H9 (cell line): ENCODE measurements at places on chromosomes 7 and 10.
A peak's percentile ranks its signal among the peaks of the same experiment; 100 is the strongest.

- no peak for DNase-seq
Measured at GRCh38 chr10:103227416-103227815, 18.3 kb upstream of the RPEL1 start.

- DNase-seq = no peak
Measured at GRCh38 chr7:6130007-6130587, 98.9 kb downstream of the ANKRD61 start.

DNA sequence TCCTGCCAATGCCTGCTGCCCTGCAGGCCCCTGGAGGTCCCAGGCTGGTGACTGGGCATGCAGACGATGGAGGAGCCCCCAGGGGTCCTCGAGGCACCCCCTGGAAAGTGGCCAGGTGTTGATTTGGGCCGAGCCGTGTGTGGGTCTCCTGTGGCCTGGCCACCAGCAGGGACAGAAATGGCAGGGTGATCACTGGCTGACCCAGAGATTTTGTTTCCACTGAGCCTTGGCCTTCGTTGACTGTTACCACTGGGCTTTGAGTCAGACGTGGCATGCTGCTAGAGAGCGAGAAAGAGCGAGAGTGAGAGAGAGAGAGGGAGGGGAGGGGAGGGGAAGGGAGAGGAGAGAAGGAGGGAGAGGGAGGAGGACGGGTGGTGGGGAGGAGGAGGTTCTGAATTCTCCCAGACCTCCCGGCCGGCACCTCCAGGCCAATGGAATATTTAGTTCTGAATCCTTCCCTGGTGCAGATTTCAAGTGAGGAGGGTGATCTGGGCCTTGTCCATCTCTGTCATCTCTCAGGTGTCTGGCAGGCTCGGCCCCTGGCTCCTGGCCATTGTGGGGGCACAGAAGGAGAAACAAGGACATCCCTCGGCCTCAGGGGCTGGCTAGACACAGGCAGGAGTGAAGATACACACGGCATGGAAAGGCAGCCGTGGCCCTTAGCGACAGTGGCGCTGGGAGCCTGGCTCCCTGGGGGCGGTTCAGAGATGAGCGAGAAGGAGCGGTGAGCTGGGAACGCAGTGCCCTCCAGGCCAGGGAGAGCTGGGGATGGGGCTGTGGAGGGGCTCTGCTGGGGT lies 58.2 kb downstream of the GLRX3 start:
- DNase-seq = no peak

DNA sequence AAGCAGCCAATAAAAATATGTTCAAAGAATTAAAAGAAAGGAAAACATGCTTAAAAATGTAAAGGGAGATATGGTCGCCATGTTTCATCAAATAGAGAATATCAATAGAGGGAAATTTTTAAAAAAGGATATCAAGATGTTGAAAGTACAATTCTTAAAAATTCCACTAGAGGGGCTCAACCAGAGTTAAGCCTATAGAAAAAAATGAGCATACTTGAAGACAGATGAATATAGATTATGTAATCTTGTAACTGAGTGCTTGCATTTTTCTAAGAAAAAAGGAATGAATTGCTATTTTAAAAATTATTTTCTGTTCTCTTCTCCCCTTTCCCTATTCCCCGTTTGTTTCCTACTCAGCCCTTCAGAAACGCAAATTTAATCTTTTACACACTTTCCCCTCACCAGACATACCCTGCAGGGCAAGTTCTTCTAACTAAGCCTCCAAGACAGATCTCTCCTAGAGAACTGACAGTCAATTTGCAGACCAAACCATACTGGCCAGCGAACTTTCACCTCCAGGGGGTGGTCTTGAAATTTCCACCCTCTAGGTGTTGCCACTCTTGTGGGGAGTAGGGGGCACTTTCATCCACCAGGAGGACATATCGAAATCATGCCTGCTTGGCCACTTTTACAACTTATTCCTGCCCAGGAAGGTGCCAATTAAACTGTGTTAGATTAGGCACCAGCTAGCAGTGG lies 67.7 kb downstream of the NSUN6 start:
- DNase-seq = no peak

- DNase-seq = peak; percentile 17
Measured at GRCh38 chr7:158302274-158303070, 285.2 kb downstream of the PTPRN2 start.

GRCh38 chr10:33422471-33423153 lies 88.1 kb upstream of the NRP1 start:
- DNase-seq = no peak

DNA sequence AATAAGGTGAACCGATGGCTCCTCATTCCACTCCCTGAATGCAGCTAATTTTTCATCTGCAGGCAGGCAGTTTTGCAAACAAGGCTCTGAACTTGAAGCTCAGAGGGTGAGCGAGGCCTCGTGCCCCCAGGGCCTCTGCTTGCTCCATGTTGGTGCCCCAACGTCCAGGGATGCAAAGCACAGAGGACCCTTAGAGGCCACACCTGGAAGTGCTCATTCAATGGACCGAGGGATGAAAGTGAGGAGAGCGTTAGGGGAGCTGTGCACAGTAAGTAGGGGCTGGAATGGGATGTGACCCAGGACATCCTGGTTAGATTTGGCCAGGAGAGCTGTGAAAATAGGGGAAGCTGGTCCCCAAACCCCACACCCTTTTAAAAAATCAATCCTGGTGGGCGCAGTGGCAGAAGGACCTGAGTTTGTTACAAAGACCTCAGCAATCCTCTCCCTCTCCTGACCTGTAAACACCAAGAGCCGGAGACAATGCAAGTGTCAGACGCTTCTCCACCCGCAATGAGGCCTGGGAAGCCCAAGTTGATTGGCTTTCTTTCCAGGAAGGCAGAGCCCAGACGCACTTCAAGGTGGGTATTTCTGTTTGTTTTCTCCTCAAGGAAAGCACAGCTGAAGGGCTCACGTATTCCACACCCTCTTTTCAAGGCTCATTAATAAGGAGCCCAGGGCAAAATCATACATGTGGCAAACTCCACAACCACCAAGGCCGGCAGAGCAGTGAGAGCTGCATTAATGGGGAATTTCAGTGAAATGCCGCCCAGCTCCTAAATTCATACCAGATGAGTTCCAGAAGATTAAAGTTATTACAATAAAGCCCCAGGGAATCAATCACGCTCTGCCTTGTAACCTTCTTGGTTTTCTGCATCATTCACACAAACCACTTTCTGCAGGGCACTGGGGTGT lies 14.1 kb upstream of the CXCL12 start:
- peak; percentile 42 for DNase-seq

DNA sequence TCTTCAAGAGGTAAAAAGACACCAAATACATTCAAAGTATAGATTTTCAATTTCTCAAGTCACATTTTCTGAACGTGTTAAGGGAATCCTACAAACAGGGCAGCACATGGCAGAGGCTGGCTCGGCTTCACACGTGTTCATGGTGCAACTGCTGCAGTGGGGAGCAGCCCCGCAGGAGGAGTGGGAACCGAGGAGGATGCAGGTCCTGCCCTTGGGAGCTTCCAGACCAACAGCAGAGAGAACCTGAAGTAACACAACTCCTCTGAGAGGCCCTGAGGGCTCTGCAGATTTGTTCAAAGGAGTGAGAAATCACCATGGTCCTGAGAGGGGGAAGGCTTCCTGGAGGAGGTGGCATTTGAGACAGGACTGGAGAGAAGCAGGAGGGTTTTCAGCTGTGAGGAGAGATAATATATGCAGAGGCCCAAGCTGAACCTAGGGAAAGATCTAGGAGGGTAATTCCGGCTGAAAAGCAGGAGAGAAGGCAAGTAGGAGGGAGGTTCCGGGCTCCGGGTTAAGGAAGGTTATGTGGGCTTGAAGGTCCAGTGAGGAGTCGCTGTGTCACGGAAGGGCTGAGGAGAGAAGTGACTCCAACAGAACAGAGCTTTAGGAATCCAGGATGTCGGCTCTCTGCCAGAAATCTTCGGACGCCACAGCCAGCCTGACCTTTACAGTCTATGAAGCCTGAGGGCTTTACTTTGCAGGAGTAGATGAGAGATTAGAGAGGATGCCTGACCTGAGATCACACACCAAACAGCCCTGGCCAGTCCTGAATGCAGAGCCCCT lies 77.5 kb downstream of the GPR26 start:
- DNase-seq = no peak

- DNase-seq = peak; percentile 24
Measured at GRCh38 chr10:48450233-48450740, 143.8 kb downstream of the MAPK8 start.

- DNase-seq = peak; percentile 31
Measured at GRCh38 chr7:39069031-39069430, 91.3 kb downstream of the POU6F2 start.

DNA sequence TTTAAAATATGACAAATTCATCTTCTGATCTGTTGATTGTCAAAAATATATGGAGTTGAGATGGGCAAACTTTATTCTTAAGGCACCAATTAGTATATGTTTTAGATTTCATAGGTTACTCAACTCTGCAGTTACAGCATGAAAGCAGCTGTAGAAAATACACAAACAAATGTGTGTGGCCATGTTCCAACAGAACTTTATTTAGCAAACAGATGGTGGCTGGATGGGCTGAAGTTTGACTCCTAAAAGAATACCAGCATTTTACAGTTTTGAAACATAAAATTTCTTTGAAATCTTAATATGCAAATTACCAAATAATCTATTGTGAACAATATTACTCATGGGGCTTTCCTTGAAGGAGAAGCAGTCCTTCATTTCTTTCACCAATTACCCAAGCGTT lies 1206.0 kb upstream of the LRRTM3 start:
- no peak for DNase-seq

GRCh38 chr10:80708185-80708584 lies 170.5 kb downstream of the SH2D4B start:
- DNase-seq = no peak

DNA sequence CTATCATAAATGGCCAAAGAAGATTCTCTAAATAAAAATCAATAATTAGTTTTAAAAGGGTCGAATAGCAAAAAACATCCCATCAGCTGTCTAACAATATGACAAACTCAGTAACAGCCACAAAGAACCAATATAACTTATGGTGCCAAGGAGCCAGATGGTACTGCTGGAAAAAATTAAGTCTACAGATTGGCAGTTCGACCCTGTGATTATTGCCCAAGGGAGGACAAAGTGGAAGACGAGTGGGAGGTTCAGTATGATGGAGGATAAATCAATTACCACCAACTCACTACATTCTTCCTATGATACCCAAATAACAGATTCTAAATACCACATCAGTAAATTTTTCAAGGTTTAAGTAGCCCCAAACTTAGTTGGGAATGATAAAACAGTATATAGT lies 49.0 kb downstream of the SKAP2 start:
- no peak for DNase-seq

GRCh38 chr10:125838802-125839575 lies 15.6 kb downstream of the BCCIP start:
- no peak for DNase-seq

- DNase-seq = no peak
Measured at GRCh38 chr10:48982584-48982983, 42.9 kb upstream of the LRRC18 start.

- DNase-seq = no peak
Measured at GRCh38 chr7:691361-692045, 35.0 kb upstream of the DNAAF5 start.

DNA sequence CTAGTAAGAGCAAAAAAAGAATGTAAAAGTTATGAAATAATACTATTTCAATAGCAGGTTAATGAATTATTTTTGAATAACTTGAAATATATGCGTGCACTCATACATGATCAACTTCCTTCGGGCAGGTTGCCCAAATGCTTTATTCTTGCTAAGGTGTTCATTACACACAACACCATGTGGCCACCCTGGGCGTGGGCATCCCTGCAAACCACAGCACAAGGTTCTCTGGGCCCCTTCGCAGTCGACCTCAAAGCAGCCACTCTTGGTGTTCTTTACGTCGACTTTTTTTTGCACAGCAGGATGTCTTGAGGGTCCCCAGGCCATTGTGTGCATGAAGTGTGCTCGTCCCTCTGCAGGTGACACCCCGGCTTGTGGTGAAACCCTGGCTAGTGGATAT lies 300.7 kb upstream of the PITRM1 start:
- DNase-seq = no peak

DNA sequence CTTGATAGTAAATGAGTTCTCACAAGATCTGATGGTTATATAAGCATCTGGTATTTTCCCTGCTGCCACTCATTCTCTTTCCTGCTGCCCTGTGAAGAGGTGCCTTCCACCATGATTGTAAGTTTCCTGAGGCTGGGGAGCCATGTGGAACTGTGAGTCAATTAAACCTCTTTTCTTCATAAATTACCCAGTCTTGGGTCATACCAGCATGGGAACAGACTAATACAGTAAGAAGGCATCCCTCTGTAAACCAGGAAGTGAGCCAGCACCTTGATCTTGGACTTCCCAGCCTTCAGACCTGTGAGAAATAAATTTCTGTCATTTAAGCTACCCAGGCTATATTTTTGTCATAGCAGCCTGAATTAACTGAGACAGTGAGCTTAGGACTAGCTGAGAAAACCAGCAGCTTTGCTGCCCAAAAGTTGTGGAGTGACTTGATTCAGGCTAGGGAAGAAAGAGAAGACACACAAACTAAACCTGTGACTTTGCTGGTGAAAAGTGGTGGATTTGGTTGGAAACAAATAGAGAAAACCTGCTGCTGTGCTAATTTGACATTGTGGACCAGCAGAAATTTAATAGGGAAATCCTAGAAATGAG lies 29.7 kb downstream of the PALS2 start:
- no peak for DNase-seq

- no peak for DNase-seq
Measured at GRCh38 chr10:32953277-32953927, 4.6 kb downstream of the ITGB1 start.

- peak; percentile 26 for DNase-seq
Measured at GRCh38 chr7:86301301-86301700, 342.4 kb upstream of the GRM3 start.

- no peak for DNase-seq
Measured at GRCh38 chr7:120876922-120877321, 19.0 kb upstream of the TSPAN12 start.
